NCI-H69 (cell line): ENCODE measurements at places on chromosomes 11 and 22.

DNA sequence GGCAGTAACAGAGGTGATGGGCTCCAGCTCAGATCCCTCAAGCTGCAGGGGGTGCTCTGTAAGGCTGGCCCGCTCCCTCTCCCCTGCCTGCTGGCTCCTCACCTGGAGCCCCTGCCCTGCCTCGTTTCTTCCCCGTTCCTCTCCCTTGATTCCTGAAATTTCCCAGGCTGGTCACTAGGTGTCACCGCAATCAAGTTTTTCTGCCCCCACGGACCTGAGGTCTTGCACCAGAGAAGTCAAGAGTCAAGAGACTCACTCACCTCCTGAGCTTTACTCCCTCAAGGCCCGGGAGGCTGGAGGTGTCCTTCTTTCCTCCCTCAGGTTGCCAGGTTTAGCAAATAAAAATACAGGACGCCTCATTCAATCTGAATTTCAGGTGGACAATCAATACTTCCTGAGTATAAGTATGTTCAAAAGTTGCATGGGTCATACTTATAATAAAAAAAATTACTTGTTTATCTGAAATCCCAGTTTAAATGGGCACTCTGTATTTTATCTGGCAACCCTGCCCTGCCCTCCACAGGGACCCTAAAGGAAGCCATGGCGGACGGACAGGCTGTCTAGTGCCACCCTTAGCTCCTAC, 69.2 kb downstream of the SCUBE1 start:
- peak; percentile 77 for DNase-seq

DNA sequence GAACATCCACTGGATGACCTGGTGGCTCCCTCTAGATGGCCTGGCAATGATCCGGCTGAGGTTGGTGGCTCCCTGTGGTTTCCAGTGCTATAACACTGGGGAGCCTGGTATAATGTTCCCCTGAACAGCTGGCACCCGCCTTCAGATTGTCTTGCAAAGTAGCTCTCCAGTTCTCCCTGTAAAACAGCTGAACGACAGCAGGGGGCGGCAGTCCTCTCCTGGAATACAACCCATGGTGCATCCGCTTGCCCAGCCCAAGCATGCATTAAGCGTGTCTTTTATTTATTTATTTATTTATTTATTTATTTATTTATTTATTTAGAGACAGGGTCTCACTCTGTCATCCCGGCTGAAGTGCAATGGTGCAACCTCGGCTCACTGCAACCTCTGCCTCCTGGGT, 258.9 kb downstream of the BUD13 start:
- peak; percentile 63 for DNase-seq

GRCh38 chr11:130775306-130776060, 140.8 kb downstream of the SNX19 start:
- DNase-seq: no peak

- DNase-seq: no peak
These were observed 1127.4 kb upstream of the CCDC90B start for GRCh38 chr11:84413549-84413948.

- DNase-seq: peak; percentile 24
These were observed 120.3 kb downstream of the KCNQ1OT1 start for GRCh38 chr11:2579315-2580060.

DNA sequence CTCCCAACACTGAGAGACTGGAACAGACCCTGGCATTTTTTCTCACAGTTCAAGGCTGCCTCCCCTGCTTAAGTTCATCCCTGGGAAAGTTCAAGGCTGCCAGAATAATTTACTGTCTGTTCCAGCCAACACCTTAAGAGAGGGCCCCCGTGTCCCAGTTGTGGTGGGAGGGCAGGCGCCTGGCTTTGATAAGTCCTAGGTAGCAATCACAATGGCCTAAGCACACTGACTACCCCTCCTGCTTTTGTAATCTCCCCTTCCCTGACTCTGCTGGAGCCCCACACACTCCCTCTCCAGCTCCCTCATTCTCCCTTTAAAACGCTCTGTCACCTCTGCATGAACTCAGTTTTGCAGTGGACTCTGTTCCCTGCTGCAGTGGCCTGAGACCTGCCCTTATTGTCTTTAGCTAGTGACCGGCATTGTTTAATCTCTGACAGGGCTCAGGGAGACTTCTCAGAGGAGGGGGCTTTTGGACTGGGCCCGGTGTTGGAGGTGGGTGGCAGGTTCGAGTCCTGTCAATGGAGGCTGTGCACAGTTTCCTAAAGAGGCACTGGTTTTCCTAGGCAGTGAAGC, 507.2 kb downstream of the TBC1D22A start:
- DNase-seq: no peak

- DNase-seq: peak; percentile 11
These were observed 53.4 kb downstream of the RTL6 start for GRCh38 chr22:44444341-44445306.

DNA sequence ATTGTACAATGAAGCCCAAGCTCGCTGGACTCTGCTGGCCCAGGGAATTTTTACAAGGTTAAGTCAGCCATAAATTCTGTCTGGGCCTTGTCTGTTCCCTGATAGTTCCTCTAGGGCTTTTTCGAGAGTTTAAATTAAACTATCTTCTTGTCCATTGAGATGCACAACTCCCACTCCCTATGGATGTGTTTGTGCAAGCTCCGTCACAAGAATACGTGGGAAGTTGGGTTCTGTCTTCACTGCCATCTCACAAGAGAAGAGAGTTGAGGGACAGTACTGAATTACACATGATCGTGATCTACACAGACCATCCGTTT, 153.6 kb upstream of the TTC12 start:
- DNase-seq: no peak

DNA sequence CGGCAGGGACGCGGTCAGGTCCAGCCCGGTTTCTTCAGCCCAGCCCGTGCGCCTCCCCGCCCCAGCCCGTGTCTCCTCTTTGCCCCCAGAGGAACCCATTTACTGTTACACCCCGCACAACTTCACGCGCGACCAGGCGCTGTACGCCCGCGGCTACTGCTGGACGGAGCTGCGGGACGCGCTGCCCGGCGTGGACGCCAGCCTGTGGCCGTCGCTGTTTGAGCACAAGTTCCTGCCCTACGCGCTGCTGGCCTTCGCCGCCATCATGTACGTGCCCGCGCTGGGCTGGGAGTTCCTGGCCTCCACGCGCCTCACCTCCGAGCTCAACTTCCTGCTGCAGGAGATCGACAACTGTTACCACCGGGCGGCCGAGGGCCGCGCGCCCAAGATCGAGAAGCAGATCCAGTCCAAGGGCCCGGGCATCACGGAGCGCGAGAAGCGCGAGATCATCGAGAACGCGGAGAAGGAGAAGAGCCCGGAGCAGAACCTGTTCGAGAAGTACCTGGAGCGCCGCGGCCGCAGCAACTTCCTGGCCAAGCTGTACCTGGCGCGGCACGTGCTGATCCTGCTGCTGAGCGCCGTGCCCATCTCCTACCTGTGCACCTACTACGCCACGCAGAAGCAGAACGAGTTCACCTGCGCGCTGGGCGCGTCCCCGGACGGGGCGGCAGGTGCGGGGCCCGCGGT, 6.5 kb downstream of the PANX2 start:
- DNase-seq: no peak
